Heart right ventricle (tissue), 16 donors: ENCODE measurements at places on chromosomes 2 and 18.

DNA sequence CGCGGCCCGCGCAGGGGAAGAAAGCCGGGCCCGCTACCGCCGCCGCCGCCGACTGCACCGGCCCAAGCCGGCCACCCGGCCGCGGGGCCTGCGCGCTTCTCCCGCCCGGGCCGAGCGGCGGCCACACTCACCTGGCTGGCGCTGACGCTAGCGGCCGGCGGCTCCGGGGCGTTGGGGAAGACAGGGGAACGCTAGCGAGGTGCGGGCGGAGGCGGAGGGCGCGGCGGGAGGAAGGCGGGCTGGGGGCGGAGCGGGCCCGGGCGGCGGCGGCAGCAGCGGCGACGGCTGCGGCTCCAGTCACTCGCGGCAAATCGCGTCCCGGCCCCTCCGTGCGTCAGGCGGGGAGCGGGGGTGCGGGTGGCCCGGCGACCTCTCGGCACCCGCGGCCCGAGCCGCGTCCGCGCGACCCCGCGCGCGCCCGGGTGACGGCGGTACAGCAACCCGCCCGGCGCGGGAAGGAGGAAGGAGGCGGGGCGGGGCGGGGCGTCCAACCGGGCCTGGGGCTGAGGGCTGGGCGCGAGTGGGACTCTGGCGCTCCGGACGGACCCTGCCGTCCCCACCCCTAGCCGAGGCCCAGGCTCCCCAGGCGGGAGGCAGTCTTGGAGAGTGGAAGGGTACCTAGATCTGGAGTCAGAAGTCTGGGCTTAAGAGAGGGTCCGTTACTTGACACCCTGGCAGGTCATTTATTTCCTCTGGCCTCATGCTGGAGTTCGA lies at the start of gene SESTD1:
TSS of gene SESTD1 (minus strand) at position 465 of the 714 bp plus-strand sequence. CDS start 72,991 bp downstream, outside the sequence.
- peak; percentile 71 for DNase-seq

GRCh38 chr2:65626831-65627230 lies 194.4 kb upstream of the SPRED2 start:
- DNase-seq = no peak

- no peak for DNase-seq
Observed at GRCh38 chr2:112866128-112866835, 29.7 kb upstream of the IL1B start.

DNA sequence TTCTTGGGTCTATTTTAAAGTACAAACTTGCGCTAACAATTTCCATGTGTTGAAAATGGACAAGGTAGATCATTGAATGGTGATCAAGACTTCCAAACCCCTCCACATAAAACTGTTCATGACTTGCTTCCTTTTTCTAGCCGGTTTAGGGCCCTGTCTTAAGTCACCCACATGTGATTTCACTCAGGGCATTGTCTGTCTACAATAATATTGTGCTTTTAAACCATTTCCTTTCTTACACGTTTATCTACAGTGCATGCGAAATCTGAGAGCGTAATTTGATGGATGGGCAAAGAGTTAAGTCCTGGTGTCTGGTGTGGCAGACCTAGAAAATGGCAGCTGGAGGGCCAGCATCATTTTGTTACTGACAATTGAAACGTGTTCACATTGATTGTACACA lies 2.0 kb upstream of the ZNF516 start:
- no peak for DNase-seq

DNA sequence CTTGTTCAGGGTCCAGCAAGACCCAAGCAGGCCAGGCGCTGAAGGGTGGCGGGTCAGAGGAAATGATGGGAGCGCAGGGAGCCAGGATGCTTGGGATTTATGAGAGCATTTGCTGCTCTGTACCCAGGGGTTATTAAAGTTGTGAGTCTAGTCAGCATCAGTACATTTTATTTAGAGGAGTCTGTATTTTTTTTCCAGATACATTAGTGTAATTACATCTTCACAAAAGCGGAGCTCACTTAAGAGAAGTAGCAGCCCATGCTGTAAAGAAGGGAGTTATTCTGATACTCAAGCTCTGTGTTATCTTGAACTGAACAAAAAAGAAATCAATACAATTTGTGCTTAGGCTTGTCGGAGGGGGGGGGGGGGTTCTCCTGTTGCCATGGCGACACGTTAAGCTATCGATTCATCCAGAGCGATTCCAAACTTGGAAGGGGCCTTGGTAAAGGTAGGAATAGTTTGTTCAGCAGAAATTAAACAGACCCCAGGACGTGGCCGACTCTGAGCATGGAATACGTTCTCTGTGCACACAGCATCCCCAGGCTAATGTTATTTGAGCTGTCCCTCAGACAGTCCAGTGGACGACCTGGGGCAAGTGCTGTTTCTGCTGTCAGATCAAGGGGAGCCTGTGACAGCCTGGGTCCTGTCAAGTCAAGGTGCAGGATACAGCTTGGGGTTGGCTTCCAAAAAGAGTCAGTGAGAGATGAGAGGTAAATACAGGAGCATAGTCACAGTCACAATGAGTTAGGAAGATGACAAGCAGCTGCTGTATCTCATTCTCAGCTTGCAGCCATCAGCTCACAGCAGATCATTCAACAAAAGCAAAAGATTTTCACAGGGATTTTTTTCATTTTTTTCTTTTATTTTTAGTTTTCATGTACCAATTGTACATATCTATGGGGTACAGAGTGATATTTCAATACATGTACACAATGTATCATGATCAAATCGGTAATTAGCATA lies 387.6 kb downstream of the DCDC2C start:
- DNase-seq = no peak

GRCh38 chr2:174013315-174013751 lies 48.2 kb upstream of the SP3 start:
- no peak for DNase-seq

GRCh38 chr18:26255695-26256622 lies 29.7 kb downstream of the TAF4B start:
- DNase-seq = no peak

- DNase-seq = no peak
Observed at GRCh38 chr2:86301711-86302202, 35.7 kb downstream of the REEP1 start.

DNA sequence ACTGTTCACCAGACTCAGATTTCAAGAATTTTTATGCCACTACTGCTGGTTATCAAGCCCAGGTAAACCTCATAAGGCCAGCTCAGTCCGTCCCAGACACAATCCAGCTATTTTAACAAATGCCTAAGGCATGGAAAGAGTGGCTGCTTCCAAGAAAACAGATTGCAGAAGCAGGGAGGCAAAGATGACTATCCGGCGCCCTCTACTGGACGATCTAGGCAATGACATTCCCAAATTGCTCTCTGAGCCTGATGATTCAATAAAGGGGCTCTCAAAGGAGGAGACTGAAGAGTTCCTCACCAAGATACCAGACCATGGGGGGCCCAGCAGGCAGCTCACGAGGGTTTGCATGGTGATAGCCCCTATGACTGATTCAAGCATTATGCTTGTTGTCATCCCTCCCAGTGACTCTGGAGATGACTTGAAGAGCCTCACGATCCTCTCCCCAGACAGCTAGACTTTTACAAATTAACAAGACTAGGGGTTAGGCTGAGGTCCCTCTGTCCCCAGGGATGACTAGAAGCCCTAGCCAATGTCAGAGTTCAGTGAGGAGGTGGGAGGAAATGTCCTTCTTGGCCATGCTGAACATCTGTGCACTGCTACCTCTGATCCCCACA lies 25.0 kb downstream of the SERPINB8 start:
- DNase-seq = peak; percentile 23

- DNase-seq = no peak
Observed at GRCh38 chr2:50722776-50723175, 309.2 kb downstream of the NRXN1 start.

GRCh38 chr2:71125506-71126294 lies 4.3 kb downstream of the MCEE start:
- DNase-seq = no peak

- DNase-seq = no peak
Observed at GRCh38 chr2:239587311-239587731, 186.5 kb upstream of the HDAC4 start.

GRCh38 chr2:138060301-138060635 lies 96.0 kb downstream of the HNMT start:
- peak; percentile 67 for DNase-seq

GRCh38 chr18:47953471-47953931 lies 23.0 kb upstream of the SMAD2 start:
- DNase-seq = no peak

- no peak for DNase-seq
Observed at GRCh38 chr2:121030523-121030922, 254.5 kb downstream of the TFCP2L1 start.

GRCh38 chr18:47519277-47519676 lies 267.8 kb upstream of the SKOR2 start:
- no peak for DNase-seq

DNA sequence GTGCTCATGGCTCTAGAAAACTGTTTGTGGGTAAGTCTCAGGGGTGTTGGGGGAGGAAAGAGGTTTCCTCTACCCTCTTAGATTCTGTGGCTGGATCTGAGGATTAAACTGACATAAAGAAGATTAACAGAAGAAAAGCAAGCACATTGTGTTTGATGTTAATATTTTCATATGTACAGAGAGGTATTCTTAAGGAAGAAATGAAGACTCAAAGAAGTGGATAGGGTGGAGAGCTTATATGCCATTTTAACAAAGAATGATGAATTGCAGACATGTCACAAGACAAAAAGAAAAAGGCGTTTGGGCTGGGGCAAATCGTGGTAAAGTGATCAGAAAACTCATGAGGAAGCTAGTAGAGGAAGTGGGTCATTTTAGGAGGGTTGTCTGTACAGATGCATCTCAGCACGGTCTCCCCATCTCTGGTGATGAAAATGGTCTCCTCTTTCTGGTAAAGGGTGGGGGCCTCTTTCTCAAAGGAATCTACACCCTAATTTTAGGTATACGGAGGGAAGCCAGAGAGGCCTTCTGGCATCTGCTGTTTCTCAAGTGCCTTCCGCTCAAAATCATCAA lies 17.8 kb downstream of the FAM110C start:
- no peak for DNase-seq

- DNase-seq = no peak
Observed at GRCh38 chr2:237625777-237626176, 1.6 kb upstream of the LRRFIP1 start.

DNA sequence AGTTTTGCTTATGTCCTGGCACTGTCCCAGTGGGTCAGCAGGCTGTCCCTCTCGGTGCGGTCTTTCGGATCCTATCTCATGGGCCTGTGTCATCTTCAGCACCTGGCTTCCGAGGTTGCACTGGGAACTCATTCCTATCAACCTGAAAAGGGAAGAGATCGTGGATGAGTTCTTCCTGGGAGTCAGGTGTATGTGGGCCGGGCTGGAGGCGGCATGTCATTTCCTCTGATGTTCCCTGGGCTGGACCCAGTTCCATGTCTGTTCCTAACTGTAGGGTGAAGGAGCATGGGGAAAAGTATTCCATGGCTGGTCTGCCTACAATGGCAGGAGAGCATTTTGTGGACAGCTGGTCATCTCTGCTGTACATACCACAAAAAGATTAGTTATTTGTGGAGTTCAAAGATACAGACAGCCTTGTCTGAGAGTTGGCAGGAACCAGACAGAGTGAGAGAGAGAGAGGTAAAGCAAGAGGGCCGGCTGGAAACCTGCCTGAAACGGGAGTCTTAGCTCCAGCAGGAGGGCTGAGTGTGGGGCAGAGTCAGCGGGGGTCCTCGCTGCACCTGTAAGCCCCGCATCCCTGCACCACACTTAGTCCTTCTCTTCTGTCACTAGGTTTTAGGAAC lies 25.2 kb downstream of the FAM228A start:
- no peak for DNase-seq

- peak; percentile 58 for DNase-seq
Observed at GRCh38 chr2:68943581-68944568, 8.8 kb downstream of the GKN2 start.
